ENCODE measurements at places on chromosomes 4 and X. TPM values are rescaled to one million over a fixed set of nuclear protein-coding genes. Genes with fewer than 3 reads are reported as not detected.

MAGEC3 gene
- total RNA-seq = not detected

DNA sequence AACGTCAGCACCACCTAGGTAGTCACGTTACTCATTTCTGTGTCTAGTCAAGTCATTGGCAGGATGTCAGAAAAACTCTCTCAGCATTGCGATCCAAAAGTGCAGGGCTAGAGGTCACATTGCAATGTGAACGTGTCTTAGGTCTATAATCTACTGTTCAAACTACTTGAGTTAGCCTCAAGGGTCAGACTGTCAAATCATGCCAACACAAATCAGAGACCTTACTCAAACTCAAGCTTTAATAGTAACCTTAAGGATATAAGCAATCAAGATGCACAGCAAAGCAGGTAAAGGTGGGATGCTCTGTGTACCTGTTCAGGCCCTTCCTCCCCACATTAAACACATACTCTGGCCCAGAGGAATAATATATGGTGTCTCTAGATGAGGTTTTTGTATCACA lies 114.4 kb upstream of the NOCT start:
- H3K36me3 ChIP-seq = no peaks in the 10 kb centered on the region
- no peak for DNase-seq
- H3K4me1 ChIP-seq = peaks cover 11% of the 10 kb centered on the region
- no peak overlapping the region for H3K27ac ChIP-seq
- no peaks in the 10 kb centered on the region for H3K27me3 ChIP-seq

- no peaks in the 10 kb centered on the region for H3K27me3 ChIP-seq
- no peak for DNase-seq
- no peak overlapping the region for H3K27ac ChIP-seq
- H3K4me3 ChIP-seq = no peak overlapping the region
- no peaks in the 10 kb centered on the region for H3K4me1 ChIP-seq
These were observed 6.7 kb downstream of the NRK start for GRCh38 chrX:105829011-105829410.

CRMP1 gene
- total RNA-seq = 0.04 TPM

EGF gene
- 1.2 TPM for total RNA-seq

GRCh38 chr4:12595986-12596385 lies 888.2 kb downstream of the RAB28 start:
- H3K4me3 ChIP-seq = no peak overlapping the region
- no peaks in the 10 kb centered on the region for H3K4me1 ChIP-seq
- no peak overlapping the region for H3K27ac ChIP-seq
- H3K27me3 ChIP-seq = no peaks in the 10 kb centered on the region
- no peak for DNase-seq

RHOXF2B gene
- 1.9 TPM for total RNA-seq

- H3K4me3 ChIP-seq = no peak overlapping the region
- H3K36me3 ChIP-seq = no peaks in the 10 kb centered on the region
- H3K27ac ChIP-seq = no peak overlapping the region
- H3K4me1 ChIP-seq = no peaks in the 10 kb centered on the region
- peak; percentile 19 for DNase-seq
- H3K27me3 ChIP-seq = no peaks in the 10 kb centered on the region
These were observed 100.8 kb downstream of the SPIN4 start for GRCh38 chrX:63250253-63250868.

DNA sequence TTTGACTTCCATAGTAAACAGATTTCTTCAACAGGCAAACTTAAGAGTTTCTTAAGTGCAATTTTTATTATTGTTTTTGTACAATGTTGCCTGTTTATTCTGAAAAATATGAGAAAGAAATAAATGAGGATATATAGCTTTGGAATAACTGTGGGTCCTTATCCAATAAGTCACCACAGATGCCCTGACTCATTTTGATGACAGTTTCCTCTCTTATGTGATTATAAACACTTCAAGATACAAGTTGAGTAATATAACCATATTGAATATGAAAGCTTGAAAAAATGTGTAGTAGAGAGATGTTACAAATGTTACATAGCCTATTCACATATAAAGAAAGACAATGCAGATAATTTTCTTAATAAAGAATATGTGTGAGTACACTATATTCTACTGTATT lies 931.6 kb downstream of the RAPGEF2 start:
- no peak for DNase-seq
- H3K36me3 ChIP-seq = no peaks in the 10 kb centered on the region
- no peaks in the 10 kb centered on the region for H3K4me1 ChIP-seq
- no peak overlapping the region for H3K4me3 ChIP-seq

DNA sequence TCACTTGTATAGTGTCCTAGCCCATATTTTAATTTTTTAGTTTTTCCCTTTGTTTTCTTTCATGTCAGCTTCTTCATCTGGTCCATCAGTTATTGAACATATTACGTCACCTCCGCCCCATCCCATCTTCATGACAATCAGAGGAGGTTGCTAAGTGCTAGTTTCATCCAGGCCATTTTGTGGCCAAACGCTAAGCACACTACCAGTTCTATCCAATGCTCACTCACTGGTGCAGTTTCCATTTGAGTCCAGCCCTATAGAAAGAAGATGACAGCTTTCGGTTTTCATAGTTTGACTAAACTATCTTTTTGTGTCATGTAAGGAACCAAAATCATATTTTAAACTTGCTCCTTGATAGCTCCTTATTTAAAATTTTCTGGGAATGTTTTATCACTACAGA lies 304.2 kb downstream of the TENM3 start:
- DNase-seq = no peak
- H3K4me3 ChIP-seq = no peak overlapping the region
- H3K36me3 ChIP-seq = no peaks in the 10 kb centered on the region
- no peaks in the 10 kb centered on the region for H3K4me1 ChIP-seq
- no peaks in the 10 kb centered on the region for H3K27me3 ChIP-seq
- H3K27ac ChIP-seq = no peak overlapping the region

DNA sequence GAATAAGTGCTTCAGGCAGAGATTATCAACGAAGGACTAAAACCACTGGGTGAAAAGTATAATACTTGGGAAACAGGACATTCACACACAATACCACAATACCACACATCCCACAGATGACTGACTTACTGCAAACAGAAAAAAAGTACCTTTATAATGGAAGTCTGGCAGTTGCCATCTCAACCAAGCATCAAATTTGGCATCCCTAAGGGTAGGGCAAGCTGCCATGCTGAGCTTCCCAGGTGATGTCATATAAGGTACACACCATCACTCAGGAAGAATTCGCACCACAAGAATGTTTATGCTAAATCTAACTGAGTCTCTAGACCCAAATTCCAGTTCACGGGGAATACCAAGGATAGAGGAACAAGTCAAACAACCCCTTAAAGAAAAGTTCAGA lies 9.1 kb downstream of the QDPR start:
- 0 out of 3 replicates have a peak, but pooled peaks cover 3% of the 10 kb centered on the region for H3K4me1 ChIP-seq
- H3K36me3 ChIP-seq = peaks cover 87% of the 10 kb centered on the region
- no peaks in the 10 kb centered on the region for H3K27me3 ChIP-seq

DNA sequence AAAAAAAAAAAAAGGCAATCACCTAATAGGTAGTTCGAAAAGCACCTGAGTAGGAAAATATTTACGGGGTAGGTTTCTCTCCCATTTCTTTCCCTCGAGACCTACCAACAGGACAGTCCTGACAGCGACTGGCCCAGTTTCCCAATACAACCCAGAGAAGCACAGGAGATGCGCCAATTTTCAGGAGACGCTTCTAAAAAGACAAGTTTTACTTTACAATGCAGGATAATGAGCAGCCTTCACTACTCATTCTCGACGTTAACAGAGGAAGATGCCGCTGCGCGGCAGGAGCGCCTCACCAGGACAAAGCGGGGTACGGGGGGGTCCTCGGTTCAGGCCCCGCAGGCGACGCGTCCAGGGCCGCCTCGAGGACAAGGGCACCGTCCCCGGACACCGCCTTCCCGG lies 708 bp downstream of the BCLAF3 start:
- no peaks in the 10 kb centered on the region for H3K27me3 ChIP-seq
- H3K4me3 ChIP-seq = peak overlapping the region; percentile 59
- DNase-seq = no peak
- peaks cover 4% of the 10 kb centered on the region for H3K4me1 ChIP-seq
- no peak overlapping the region for H3K27ac ChIP-seq

GRCh38 chr4:108854786-108855185 lies 91.9 kb upstream of the ETNPPL start:
- H3K36me3 ChIP-seq = no peaks in the 10 kb centered on the region
- peaks cover 7% of the 10 kb centered on the region for H3K4me1 ChIP-seq
- DNase-seq = no peak

DNA sequence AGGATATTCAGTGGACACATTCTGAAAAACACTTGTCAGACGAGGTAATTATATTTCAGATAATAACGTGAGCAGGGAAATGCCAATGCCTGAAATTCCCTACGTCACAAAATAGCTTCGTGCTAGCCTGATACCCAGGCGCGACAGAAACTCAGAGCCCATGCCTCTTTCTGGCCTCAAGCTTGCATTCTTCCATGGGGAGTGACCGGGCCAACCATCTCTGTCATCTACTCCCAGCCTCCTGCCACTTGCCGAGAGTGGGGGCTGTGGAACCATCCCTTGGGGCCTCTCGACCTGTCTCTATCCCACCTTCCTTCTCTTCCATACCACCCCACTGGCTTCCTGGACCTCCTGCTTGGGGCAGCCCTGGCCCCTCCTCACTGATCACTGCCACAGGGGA lies 34.5 kb upstream of the CDKN2AIP start:
- no peak overlapping the region for H3K27ac ChIP-seq
- peaks cover 12% of the 10 kb centered on the region for H3K4me1 ChIP-seq
- H3K4me3 ChIP-seq = no peak overlapping the region
- H3K36me3 ChIP-seq = no peaks in the 10 kb centered on the region
- no peaks in the 10 kb centered on the region for H3K27me3 ChIP-seq

DNA sequence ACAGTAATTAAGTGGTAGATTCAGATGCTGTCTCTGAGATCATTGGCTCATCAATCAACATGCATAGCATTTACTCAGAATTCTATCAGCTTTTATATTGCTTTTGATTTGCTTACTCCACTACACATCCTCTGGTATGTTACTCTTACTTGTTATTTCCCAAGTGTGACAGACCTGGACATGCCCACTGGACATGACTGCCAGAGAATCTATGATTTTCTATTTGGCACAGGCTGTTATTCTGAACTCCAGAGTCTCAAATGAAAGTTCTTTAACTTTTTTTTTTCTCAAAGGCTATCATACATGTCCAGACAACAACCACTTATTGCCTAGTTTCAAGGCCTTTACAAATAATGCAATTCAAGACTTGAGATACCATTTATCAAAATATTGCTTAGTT lies 116.1 kb upstream of the ARHGAP24 start:
- no peak for DNase-seq
- no peak overlapping the region for H3K4me3 ChIP-seq
- no peaks in the 10 kb centered on the region for H3K27me3 ChIP-seq
- no peaks in the 10 kb centered on the region for H3K36me3 ChIP-seq

DNA sequence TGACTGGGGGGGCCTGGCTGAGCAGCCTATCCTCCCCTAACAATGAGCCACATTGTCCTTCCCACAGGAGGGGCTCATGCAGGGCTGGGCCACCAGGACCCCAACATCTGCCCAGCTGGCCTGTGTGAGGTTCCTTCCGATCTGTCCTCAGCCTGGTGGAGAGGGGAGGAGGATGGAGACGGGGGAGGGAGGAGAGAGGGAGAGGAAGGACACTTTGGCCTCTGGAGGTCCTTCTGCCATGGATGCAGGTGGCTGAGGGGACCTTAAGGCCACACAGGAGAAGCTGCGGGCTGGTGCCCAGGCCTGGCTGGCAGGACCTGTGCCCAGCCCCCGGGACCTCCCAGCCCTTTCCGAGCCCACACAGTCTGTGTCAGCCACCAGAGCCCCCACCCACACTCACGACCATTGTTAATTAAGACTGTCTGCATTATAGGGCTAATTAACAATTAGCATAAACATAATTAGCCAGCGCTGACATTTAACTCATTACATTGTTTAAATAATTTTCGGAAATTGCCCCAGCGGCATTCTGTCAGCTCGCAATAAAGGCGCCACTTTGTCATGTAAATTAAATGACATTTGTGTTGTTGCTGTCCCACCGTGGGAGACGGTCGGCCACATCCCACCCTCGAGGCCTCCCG lies 53.0 kb upstream of the NKX1-1 start:
- H3K27me3 ChIP-seq = peaks cover 40% of the 10 kb centered on the region
- H3K36me3 ChIP-seq = no peaks in the 10 kb centered on the region
- no peak overlapping the region for H3K4me3 ChIP-seq
- H3K4me1 ChIP-seq = no peaks in the 10 kb centered on the region
- H3K27ac ChIP-seq = no peak overlapping the region
